ENCODE measurements at places on chromosomes 6 and 20. TPM values are rescaled to one million over a fixed set of nuclear protein-coding genes. Genes with fewer than 3 reads are reported as not detected.

Gene ZBTB22
- 12.8 TPM for total RNA-seq

Gene MYL9
- total RNA-seq, result 240 TPM

Gene CST1
- total RNA-seq, result not detected

Gene RHAG
- not detected for total RNA-seq

Gene METTL24
- not detected for total RNA-seq

Gene NINL
- 24.6 TPM for total RNA-seq

Gene UBD
- 5.4 TPM for total RNA-seq

Gene SLC32A1
- 0.71 TPM for total RNA-seq

Gene TCFL5
- total RNA-seq, result 8.2 TPM

Gene ZBTB12
- total RNA-seq, result 18.1 TPM

Gene RAMACL
- 0.71 TPM for total RNA-seq

Gene DNAJC5
- total RNA-seq, result 80.7 TPM

Gene KIF25
- total RNA-seq, result 0.73 TPM

Gene HLA-G
- total RNA-seq, result not detected

Gene TRIM40
- not detected for total RNA-seq

Gene CRIP3
- total RNA-seq, result 3.0 TPM

Gene DEFB118
- 0.33 TPM for total RNA-seq

Gene GABRR1
- total RNA-seq, result 2.5 TPM

Gene ZSWIM3
- 8.4 TPM for total RNA-seq

Gene SLC18B1
- total RNA-seq, result 12.8 TPM

Gene SALL4
- 4.3 TPM for total RNA-seq

Gene CTCFL
- 1.0 TPM for total RNA-seq

Gene NNAT
- total RNA-seq, result 6.0 TPM

Gene MAP1LC3A
- total RNA-seq, result 76.4 TPM

Gene ARFRP1
- total RNA-seq, result 40.9 TPM

Gene OTOR
- total RNA-seq, result not detected

Gene PKIB
- total RNA-seq, result 0.27 TPM

Gene PRKN
- total RNA-seq, result 9.7 TPM

Gene AGER
- total RNA-seq, result 6.6 TPM

Gene SAMD5
- total RNA-seq, result 3.5 TPM

Gene ALDH8A1
- 1.3 TPM for total RNA-seq

Gene DEFB110
- not detected for total RNA-seq

Gene PDCD2
- 60.5 TPM for total RNA-seq

Gene VIP
- total RNA-seq, result 0.29 TPM

Gene MOG
- total RNA-seq, result not detected

Gene SDCBP2
- total RNA-seq, result 3.3 TPM

Gene PKHD1
- total RNA-seq, result 0.09 TPM

Gene OSBPL2
- 33.3 TPM for total RNA-seq

Gene BPIFA1
- not detected for total RNA-seq

Gene NT5E
- total RNA-seq, result 0.67 TPM

Gene RAD21L1
- not detected for total RNA-seq

Gene ADGB
- 0.10 TPM for total RNA-seq

Gene ATG5
- 27.6 TPM for total RNA-seq

Gene SFTA2
- not detected for total RNA-seq

Gene CRYBG1
- 0.49 TPM for total RNA-seq

Gene RAB32
- 2.2 TPM for total RNA-seq

Gene ECT2L
- 0.54 TPM for total RNA-seq

Gene CCM2L
- total RNA-seq, result 0.25 TPM

Gene TMC2
- 0.05 TPM for total RNA-seq

Gene EYS
- total RNA-seq, result 0.71 TPM

Gene SPATS1
- 0.39 TPM for total RNA-seq

Gene BPIFB1
- 0.08 TPM for total RNA-seq

Gene TRAPPC3L
- total RNA-seq, result 0.06 TPM

Gene LST1
- total RNA-seq, result 0.87 TPM

Gene C6orf15
- 0.32 TPM for total RNA-seq

Gene GSTA2
- not detected for total RNA-seq
